Spinal cord (tissue), 10 donors: ENCODE measurements at places on chromosomes 13 and 19. TPM values are rescaled to one million over a fixed set of nuclear protein-coding genes. Genes with fewer than 3 reads are reported as not detected.

The EBI3 gene
- 0.69 TPM for total RNA-seq

The TPTE2 gene
- total RNA-seq = 0.28 TPM

DNA sequence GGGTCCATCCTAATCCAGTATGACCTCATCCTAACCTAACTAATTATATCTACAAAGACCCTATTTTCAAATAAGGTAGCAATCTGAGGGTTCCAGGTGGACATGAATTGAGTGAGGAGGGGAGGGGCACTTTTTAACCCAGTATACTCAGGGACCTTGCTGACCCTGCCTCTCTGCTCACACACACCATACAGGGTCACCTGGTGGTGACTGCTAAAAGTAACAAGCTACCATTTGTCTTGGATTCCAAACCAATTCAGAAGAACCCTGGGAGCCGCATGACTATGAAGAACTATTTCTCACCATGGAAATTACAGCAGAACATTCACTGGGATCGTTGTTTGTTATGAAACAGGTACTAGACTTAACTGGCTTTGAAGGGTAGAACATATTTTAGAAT, 151.9 kb downstream of the LACC1 start:
- H3K4me3 ChIP-seq = no peak overlapping the region
- DNase-seq = no peak

DNA sequence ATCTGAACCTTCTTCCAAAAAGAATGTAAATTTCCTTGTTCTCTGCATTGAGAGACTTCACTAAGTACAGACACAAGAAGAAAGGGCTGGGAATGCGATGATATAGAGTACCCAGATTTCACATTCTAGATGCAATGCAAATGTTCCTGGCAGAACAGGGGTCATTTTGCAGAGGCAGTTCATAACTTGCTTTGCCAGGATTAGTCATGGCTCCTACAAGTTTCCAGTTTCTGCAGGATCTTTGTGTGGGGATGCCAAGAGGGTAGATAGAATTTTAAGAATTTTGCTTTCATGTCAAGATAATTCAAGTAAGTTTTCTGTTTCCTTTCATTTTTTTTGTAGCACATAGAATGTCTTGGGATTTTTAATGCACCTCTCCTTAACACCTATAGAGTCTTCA, 181.2 kb downstream of the FGF9 start:
- H3K27ac ChIP-seq = no peak overlapping the region
- H3K36me3 ChIP-seq = no peaks in the 10 kb centered on the region
- no peaks in the 10 kb centered on the region for H3K27me3 ChIP-seq
- no peaks in the 10 kb centered on the region for H3K4me1 ChIP-seq
- no peak for DNase-seq

GRCh38 chr19:29370276-29370675, 155.5 kb upstream of the VSTM2B start:
- H3K27ac ChIP-seq = no peak overlapping the region
- H3K4me3 ChIP-seq = no peak overlapping the region

- H3K27me3 ChIP-seq = no peaks in the 10 kb centered on the region
- H3K4me3 ChIP-seq = no peak overlapping the region
- peaks cover 2% of the 10 kb centered on the region for H3K36me3 ChIP-seq
- DNase-seq = no peak
- no peaks in the 10 kb centered on the region for H3K4me1 ChIP-seq
Observed at GRCh38 chr13:75583091-75583490, 33.5 kb downstream of the UCHL3 start.

DNA sequence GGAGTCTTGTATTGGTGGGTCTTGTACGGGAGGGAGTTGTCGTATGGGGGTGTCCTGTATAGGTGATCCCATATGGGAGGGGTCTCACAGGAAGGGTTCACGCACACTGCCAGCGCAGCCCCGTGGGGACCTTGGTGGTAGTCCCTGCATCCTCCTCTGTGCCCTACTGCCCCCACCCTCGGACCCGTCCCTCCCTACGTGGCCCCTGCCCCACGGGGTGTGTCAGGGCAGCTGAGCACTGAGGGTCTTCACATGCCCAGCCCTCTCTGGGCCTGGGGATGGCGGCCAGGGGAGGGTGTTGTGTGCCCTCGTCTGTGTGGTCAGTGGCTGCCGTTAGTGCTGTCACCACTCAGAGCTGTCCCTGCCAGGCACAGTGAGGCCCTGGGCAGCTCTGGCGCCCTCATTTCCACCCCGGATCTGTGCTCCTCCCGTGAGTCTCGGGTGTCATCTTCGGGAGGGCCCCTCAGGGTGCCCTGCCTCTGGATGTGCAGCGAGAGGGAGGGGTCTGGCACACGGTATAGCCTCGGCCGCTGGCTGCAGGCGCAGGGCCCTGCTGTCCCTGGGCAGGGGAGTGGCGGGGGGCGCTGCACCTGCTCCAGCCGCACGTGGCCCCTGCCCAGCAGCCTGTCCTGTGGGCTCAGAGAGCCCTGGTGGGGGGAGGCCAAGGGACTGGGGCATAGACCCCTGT, 16.0 kb upstream of the GNA15 start:
- H3K4me1 ChIP-seq = no peaks in the 10 kb centered on the region
- H3K27me3 ChIP-seq = no peaks in the 10 kb centered on the region
- no peak overlapping the region for H3K27ac ChIP-seq
- no peak for DNase-seq

DNA sequence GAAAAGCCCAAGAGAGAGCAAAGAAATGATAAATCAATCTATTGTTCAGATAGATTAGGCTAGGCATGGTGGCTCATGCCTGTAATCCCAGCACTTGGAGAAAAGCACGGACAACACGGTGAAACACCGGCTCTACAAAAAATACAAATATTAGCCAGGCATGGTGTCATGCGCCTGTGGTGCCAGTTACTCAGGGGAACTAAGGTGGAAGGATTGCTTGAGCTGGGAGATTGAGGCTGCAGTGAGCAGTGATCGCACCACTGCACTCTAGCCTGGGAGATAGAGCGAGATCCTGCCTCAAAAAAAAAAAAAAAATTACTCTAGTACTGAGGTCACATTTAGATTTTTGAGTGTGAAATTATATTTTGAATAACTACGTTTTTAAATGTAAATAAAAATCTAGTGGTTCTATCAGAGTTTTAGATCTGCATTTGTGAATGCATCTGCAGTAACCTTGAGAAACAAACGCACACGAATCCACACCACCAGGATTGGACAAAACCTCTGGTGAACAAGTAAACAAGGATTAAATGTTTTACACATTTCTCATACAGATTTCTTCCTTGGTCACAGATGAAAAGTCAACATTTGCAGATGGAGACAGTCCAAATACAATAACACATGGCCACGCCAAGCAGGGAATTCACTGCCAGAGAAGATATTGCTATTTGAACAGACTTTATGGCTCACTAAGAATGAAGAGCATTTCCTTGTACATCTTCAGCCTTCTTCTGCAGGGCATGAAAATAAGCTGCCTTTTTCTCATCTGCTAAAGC, 917.6 kb downstream of the PCDH9 start:
- no peaks in the 10 kb centered on the region for H3K36me3 ChIP-seq
- no peaks in the 10 kb centered on the region for H3K27me3 ChIP-seq
- H3K27ac ChIP-seq = no peak overlapping the region

DNA sequence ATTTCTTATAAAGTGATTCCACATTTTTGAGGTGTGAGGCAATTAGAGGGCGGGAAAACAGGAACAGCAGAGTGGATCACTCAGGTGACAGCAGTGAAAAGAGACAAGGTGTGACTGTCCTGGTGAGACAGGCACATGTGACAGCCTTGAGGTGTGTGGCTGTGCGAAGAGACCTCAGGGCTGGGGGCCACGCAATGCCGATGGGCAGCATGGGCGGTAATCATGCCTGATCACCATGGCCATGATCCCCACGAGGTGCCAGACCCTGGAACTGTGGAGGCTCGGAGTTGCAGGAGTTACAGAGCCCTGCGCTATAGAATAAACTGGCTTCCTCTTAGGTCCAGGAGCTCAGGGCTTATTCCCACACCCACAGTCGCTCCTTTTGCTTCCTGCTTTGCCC, 2.0 kb downstream of the SPACA6 start:
- no peak for DNase-seq
- no peak overlapping the region for H3K4me3 ChIP-seq
- H3K4me1 ChIP-seq = peaks cover 36% of the 10 kb centered on the region
- peaks cover 58% of the 10 kb centered on the region for H3K36me3 ChIP-seq
- H3K27ac ChIP-seq = no peak overlapping the region

DNA sequence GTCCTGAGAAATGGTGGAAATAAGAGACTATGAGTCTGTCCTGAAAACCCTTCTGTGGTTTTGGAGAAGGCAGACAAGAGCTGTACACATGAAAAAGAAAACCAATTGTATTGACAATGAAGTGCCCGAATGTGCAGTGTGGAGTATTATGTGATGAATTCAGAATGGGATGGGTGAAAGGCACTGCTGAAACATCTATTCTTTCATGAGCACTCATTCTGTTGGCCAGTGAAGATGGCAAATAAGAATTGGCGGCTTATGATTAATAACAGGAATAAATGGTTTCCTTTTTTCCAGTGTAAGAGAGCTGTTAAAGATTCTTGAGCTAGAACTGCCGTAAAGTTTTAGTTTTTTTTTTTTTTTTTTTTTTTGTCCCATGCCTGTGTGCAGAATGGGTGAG, 5.7 kb downstream of the POLR1D start:
- no peak for DNase-seq
- H3K27me3 ChIP-seq = no peaks in the 10 kb centered on the region
- H3K4me3 ChIP-seq = no peak overlapping the region
- H3K4me1 ChIP-seq = no peaks in the 10 kb centered on the region

DNA sequence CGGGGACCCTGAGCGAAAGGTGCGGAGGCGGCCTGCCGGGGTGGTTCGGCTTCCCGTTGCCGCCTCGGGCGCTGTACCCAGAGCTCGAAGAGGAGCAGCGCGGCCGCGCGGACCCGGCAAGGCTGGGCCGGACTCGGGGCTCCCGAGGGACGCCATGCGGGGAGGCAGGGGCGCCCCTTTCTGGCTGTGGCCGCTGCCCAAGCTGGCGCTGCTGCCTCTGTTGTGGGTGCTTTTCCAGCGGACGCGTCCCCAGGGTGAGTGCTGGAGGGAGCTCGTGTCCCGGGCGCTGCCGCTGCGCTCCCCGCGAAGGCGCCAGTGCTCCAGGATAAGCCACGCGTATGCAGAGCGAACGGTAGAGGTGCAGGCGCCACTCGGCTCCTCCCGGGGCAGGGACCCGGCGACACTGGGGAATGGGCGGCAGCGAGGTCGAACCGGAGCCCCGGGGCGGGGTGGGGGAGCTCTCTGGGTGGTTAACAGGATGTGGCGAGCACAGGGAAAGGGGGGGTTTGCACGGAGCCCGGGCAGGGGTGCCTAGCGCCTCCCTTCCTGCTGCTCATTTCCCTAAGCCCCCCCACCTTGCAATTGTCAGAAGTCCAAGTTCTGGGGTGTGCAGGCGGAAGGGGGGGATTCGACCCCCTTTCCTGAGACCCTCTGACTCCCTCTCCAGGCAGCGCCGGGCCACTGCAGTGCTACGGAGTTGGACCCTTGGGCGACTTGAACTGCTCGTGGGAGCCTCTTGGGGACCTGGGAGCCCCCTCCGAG, at the start of gene IL27RA:
Gene IL27RA (plus strand): TSS at position 44 of the 762 bp plus-strand sequence. CDS start 111 bp downstream, at position 155.
- peaks cover 14% of the 10 kb centered on the region for H3K27me3 ChIP-seq
- peaks cover 17% of the 10 kb centered on the region for H3K4me1 ChIP-seq
- H3K4me3 ChIP-seq = peak within 1 kb of the TSS; percentile 55
- no peak within 1 kb of the TSS for H3K27ac ChIP-seq
- no peaks in the 10 kb centered on the region for H3K36me3 ChIP-seq

DNA sequence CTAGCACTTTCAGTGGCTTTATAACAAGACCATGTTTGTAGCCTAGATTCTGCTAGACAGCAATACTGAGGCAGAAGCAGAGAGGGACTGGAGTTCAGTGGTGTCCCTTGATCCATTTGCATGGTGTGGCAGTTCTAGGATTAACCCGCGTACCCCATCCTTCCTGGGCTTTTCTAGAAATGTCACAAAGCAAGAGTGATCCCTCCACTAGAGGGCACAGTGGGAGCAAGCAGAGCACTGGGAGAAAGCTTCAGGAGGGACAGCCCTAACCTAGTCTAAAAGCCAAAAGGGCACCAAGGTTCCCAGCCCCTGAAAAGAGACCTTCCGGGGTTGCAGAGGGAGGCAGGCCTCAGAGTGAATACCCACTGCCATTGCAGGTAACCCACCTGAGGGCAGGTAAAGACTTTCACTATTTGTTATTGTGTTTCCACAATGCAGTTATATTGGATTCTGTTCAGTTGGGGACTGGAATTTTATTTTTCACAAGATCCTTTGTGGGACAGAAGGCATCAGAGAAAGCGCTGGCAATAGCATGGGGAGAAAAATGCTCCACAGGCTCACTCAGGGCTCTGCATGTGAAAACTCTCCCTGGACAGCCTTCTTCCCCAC, 170.6 kb downstream of the FLT1 start:
- no peaks in the 10 kb centered on the region for H3K27me3 ChIP-seq
- H3K4me1 ChIP-seq = peaks cover 4% of the 10 kb centered on the region
- H3K4me3 ChIP-seq = no peak overlapping the region
- no peak for DNase-seq

DNA sequence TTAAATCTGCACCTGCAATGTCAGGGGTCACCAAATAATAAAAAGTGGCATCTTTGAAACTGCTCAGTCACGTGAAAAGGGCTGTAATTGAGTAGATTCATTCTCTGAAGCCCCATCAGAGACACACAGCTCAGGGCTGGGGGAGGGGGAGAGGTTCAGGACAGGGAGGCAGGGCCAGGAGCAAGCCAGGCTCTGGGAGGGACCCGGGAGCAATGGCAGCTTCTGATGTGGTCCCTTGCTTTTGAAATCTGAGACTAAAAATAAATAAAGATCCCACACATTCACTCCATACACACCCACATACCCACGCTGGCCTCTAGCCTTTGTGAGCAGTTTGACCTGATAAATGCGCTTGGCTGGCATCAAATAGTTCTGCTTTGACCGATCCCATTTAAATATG, 32.8 kb downstream of the GSX1 start:
- peaks cover 17% of the 10 kb centered on the region for H3K4me1 ChIP-seq
- no peaks in the 10 kb centered on the region for H3K36me3 ChIP-seq
- no peak for DNase-seq

DNA sequence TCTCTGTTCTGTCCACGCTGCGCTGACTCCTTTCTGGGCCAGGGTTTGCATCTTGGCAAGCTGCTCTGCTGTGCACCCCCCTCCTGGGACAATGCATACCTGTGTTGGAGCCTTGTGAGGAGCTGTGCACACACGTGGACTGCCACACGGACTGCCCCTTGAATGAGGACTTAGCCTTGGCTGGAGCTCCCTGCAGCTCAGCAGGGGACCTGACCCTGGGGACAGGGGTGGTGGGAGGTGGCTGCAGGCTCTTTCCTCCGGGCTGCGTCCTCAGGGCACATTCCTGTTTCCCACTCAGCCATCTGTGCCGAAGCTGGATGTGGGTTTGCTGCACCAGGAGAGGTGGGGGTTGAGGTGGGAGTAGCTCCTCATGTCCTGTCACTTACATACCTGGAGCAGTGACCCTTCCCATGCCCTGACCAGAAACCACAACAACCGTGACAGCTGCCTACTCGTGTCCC, 8.2 kb downstream of the RAB11B start:
- H3K4me3 ChIP-seq = no peak overlapping the region
- H3K4me1 ChIP-seq = peaks cover 50% of the 10 kb centered on the region
- H3K27ac ChIP-seq = no peak overlapping the region
- DNase-seq = no peak
- H3K27me3 ChIP-seq = no peaks in the 10 kb centered on the region

DNA sequence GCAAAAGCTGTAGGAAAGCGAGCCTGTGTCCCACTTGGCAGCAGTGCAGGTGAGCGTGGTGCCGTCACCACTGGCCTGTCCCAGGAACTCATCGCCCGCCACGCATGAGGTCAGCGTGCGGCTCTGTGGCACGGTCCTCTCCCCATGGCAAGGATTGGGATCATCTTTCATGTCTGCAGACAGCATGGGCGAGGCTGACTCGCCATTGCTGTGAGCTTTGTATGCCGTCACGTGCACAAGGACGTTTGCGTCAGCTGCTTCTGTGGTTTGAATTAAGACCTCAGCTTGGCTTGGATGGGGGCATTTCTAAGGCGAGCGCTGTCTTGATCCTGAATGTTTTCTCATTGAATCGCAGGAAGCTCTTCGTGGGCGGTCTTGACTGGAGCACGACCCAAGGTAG, 9.8 kb downstream of the DAZAP1 start:
- DNase-seq = no peak
- H3K27me3 ChIP-seq = no peaks in the 10 kb centered on the region
- H3K36me3 ChIP-seq = peaks cover 82% of the 10 kb centered on the region
- H3K4me1 ChIP-seq = peaks cover 59% of the 10 kb centered on the region
- H3K4me3 ChIP-seq = no peak overlapping the region
